Occipital lobe (tissue), 3 donors: ENCODE measurements at places on chromosomes 4 and X. TPM values are rescaled to one million over a fixed set of nuclear protein-coding genes. Genes with fewer than 3 reads are reported as not detected.
A peak's percentile ranks its signal among the peaks of the same experiment; 100 is the strongest.

DNA sequence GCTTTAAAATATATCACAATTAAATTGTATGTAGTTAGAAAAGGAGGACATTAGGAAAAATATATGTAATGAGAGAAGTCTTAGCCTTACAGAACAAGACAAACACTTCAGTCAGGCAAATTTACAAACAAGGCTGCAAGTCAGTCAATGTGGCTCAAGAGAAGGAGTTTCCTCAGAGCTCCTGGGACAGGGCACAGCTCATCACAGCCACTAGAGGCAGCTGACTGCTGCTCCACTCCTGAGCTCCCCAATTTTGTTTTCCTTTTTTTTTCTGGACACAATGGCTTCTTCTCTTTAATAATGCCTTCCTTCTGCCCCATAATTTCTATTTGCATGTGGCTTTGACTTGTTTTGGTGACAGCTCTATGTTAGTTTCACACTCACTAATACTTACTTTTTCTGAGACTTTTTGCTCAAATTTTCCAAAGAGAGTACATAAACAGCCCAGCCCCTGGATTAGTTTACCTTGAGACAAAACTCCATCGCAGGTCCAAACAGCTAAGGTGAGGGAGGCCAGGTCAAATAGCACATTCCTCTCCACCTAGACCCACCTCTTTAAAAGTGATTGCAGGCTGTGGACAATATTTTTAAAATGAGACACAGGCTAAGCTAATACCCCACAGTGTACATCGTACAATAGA, 850.4 kb upstream of the FRG1 start:
- no peak for DNase-seq

- no peak for DNase-seq
Observed at GRCh38 chrX:53930515-53931380, 113.5 kb downstream of the PHF8 start.

- no peak for DNase-seq
Observed at GRCh38 chr4:20612313-20612712, 87.9 kb upstream of the PACRGL start.

Gene CYLC1
- total RNA-seq: 0.31 TPM

Gene SPANXN3
- not detected for total RNA-seq

GRCh38 chrX:154546354-154547244, at the start of gene G6PD:
Gene G6PD (minus strand): TSS chrX:154546846. CDS start chrX:154546155, 691 bp downstream.
- DNase-seq: peak; percentile 69

Gene UGT2A1
- total RNA-seq: not detected

DNA sequence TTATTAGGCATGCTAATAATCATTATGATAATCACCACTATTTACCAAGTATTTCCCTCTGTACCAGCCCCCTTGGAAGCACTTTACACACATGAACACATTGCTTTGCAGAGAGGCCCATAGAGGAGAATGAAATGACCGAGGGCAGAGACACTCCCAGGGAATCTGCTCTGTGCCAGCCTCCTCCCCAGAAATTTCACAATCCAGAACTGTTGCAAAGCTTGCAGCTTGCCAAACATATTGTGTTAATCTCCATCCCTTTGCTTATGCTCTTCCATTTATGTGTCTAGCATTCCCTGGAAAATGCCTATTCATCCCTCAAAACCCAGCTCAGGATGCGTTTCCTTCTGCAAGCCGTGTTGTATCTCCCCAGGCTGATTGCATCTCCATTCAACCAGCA, 37.8 kb downstream of the CYTL1 start:
- DNase-seq: no peak

- no peak for DNase-seq
Observed at GRCh38 chr4:121408-122084, 2.8 kb upstream of the ZNF718 start.

GRCh38 chr4:137067735-137068134, 464.6 kb downstream of the PCDH18 start:
- DNase-seq: no peak

GRCh38 chr4:4969298-4969697, 50.0 kb downstream of the CYTL1 start:
- DNase-seq: no peak

- no peak for DNase-seq
Observed at GRCh38 chr4:165294907-165295306, 32.6 kb upstream of the MSMO1 start.

DNA sequence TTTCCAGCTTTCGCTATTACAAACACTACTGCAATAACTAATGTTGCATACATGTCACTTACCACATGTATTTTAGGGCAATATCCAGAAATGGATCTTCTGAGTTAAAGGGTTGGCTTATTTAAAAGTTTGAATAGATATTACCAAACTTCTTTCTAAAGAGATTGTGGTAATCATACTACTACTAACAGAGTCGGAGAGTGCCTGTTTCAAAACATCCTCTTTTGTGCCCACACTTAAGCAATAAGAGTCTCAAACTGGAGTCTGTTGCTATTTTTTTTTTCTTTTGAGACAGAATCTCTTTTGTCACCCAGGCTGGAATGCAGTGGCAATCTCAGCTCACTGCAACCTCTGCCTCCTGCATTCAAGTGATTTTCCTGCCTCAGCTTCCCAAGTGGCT, 35.8 kb downstream of the FGFBP1 start:
- no peak for DNase-seq

Gene FAM9A
- total RNA-seq: not detected

Gene MAGEA9B
- total RNA-seq: not detected

DNA sequence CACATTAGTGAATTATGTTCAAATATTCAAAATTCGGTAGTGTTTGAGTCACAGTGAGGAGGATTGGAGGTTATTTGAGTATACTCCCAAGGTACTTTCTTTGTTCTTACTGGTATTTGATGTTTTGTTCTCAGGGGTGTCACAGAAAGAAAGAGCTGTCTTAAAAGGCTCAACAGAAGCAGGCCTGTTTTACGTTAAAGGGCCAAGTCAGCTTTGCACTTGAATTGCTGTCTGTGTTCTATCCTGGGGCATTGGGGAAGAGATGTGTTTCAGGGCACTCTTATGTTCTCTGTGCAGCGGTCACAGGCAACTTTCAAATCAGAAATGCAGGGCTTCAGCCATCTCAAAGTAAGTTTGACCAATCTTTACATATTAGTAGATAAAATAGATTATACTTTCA, 1113.1 kb upstream of the LCORL start:
- DNase-seq: no peak
